ENCODE measurements at places on chromosomes 3 and 15.

GRCh38 chr15:75751891-75752290, 39.2 kb upstream of the CSPG4 start:
- no peak for DNase-seq

DNA sequence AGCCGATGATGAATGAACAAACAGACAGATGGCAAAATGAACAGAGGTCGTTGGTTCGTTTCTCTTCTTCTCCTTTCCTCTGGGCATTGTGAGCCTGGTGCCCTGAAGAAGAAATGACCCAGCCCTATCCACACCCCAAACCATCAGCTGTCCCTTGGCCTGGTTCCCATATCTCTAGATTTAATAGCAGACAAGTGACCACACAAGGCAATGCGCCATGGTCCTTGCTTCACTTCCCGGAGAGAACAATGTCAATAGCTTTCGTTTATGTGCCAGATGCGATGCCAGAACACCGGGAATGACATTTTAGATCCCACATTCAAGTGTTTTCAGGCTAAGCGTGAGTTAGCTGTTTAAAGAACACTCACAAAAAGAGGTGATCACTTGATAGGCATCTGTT, 17.7 kb downstream of the POC1A start:
- DNase-seq = no peak

- DNase-seq = no peak
Measured at GRCh38 chr3:158107605-158108444, 1.6 kb upstream of the SHOX2 start.

DNA sequence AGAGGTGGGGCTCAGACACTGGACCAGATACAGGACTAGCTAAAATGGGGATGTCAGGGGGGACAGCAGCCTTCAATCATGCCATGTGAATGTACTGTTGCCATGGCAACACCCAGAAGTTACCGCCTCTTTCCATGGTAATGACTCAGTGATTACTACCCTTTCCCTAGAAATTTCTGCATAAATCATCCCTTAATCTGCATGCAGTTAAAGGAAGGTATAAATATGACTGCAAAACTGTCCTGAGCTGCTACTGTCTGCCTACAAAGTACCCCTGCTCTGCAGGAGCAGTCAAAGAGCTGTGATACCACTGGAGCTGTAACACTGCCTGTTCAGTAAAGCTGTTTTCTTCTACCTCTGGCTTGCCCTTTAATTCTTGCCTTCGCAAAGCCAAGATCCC, 168.2 kb downstream of the PEAK1 start:
- DNase-seq = no peak

DNA sequence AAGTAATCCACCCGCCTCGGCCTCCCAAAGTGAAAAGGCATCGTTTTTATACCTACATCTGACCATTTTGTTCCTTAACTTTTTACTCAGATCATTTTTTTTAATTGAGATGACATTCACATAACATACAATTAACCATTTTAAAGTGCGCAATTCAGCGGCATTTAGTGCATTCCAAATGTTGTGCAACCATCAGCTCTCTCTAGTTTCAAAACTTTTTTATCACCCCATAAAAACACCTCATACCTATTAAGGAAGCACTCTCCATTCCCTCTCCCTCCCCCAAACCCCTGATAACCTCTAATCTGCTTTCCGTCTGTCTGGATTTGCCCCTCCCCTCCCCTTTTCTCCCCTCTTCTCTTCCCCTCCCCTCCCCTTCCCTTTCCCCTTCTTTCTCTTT, 310.1 kb downstream of the UACA start:
- DNase-seq = no peak

- DNase-seq = no peak
Measured at GRCh38 chr3:105413343-105413887, 46.7 kb downstream of the ALCAM start.

- no peak for DNase-seq
Measured at GRCh38 chr15:52181938-52182780, 9.0 kb downstream of the GNB5 start.

- DNase-seq = no peak
Measured at GRCh38 chr3:191336833-191337232, 6.5 kb upstream of the UTS2B start.

DNA sequence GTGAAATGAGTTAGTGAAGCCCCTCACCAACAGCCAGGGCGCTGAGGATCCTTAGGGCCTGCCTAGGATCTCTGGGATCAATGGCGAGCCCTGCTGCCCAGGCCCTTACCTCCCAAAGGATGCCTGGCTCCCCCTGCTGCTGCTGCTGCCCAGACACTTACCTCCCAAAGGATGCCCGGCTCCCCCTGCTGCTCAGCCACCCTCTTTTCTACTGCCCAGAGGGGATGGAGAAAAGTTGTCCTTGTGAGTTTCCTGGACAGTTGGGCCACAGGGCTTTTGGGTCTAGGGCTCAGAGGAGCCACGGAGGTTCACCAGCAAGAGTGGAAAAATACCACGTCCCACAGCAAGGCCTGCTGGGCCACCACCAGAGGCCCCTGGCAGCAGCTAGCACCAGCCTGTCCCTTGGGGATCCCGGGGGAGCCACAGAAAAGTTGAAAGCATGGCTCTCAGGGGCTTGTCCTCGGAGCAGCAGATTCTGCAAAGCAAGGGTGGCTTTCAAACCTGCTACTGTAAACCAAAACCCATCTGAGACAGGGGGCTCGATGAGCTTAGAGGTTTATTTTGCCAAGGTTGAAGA, 59.4 kb downstream of the SLC6A6 start:
- peak; percentile 21 for DNase-seq

- no peak for DNase-seq
Measured at GRCh38 chr3:60364475-60364874, 886.8 kb downstream of the FHIT start.

GRCh38 chr15:44595656-44596510, 58.9 kb downstream of the EIF3J start:
- DNase-seq = no peak

DNA sequence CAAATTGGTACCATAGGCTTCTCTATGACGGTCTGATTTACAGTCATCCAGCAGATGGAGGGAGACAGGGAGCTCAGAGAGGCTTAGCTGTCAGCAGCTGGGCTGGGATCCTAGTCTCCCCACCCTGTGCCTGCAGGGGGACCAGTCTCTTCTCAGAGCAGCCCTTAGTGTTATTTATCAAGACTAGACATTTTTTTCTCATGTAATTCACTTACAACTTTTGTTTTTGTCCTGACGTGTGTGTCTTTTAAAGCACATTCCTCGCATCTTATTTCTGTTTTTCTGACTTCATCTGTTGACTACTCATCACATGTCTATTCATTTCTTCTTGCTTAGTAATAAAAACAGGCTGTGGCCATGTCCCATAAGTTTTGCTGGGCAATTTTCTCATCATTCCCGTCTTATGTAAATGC, 116.1 kb downstream of the KLF13 start:
- no peak for DNase-seq

DNA sequence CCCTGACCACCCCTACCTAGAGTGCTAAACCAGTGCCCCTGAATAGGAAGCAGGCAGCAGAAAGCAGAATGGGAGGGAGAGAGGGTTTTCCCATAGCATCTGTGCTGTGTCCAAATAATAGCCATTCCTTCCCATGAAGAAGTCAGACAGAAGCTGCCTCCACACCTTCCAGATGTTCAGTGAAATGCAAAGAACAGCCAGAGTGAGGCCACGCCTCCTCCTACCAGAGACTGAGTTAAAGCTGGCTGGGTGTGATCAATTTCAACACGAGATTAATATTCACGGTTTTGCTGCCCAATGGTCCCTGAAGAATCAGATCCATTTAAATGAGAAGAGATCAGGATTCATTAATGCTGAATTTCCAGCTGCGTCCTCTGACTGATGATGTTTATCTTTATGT, 111.8 kb downstream of the SRGAP3 start:
- DNase-seq = no peak

- no peak for DNase-seq
Measured at GRCh38 chr15:50017522-50017921, 101.5 kb downstream of the ATP8B4 start.

- DNase-seq = no peak
Measured at GRCh38 chr3:47225310-47225906, 57.2 kb downstream of the KIF9 start.

GRCh38 chr15:40128766-40129660, 20.3 kb upstream of the BMF start:
- peak; percentile 21 for DNase-seq

GRCh38 chr3:132421832-132422231, 4.5 kb downstream of the DNAJC13 start:
- no peak for DNase-seq

DNA sequence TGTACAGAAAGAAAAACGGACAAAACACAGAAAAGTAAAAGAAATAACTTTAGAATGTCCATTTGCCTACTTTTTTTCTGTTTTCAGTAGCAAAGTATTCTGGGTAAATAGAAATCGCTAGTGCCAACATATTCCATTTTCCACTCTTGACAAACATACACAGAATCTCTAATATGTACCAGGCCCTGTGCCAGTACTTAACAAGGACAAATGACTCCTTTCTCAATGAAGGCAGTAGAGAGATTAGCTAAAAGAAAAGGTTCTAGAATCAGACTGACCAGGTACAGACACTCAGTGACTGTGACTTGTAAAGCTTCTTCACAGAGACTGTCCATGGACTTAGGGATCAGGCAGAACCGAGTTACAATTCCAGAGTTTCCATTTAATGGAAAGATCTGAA, 165.8 kb upstream of the STAC start:
- DNase-seq = no peak

DNA sequence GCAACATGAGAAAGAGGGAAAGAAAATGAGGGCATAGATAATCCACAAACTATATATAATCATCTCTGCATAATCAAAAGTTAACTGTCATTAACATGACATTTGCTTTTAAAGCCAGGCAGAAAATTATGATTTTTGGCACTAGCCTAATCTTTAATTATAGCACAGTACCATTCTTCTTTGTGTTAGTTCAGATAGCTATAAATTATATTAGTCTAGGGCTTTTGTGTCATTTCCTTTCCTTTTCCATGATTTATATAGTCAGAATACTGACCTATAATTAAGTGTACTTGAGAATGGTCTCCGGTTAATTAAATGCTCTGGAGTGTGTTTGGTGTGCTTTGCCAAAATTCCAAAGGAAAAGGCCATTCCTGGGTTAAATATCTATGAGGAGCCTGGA, 441.9 kb upstream of the THRB start:
- DNase-seq = no peak

- DNase-seq = no peak
Measured at GRCh38 chr15:47548231-47548630, 169.1 kb upstream of the SEMA6D start.

DNA sequence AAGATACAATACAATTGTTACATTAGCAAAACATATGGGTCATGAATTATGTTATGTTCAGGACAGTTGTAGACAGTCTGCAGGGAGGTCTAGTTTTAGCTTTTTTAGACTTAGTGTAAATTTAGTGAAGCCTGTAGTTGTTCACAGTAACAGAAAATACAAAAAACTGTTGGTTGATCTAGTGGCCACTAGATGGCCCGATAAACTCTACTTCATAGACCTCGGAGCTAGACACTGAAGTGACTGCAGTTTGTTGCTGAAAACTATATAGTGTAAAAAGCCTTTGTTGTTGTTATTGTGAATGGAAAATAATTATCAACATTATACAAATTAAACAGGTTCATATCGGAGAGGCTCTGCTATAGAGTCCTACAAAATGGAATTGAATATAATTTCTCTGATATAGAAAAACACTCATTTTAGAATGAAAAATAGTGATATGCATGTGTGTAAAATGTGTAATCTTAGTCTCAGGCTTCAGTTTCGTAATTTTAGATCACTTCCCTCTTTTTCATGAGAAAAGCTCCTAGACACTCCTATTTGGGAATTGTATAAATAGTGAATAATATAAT, 18.3 kb downstream of the MAGEL2 start:
- no peak for DNase-seq

DNA sequence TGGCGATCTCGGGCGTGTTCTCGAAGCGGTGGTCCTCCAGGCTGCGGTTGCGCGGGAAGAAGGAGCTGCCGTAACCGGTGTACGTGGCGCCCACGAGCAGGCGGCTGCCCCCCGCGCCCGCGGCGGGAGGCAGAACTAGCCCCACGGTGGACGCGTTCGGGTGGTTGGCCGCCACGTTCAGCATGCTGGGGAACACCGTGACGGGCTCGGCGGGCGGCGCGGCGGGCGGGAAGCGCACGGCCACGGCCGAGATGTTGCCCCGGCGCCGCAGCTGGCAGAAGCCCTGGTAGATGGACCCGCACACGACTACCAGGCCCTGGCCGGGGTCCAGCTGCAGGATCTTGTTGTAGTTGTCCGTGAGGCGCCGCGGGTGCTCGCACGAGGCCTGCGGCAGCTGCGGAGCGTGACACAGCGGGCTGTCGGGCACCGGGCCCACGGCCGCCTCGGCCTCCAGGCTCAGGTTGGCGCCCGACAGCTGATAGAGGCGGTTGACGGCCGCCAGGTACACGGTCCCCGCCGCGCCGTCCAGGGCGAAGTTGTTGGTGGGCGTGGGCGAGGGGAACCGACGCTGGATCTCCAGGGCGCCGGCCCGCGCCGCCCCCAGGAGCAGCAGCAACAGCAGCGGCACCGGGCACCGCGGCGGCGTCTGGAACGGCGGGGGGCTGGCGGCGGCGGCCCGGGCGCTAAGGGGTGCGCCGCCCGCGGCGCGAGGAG, 397 bp downstream of the PLXND1 start:
- DNase-seq = no peak

- no peak for DNase-seq
Measured at GRCh38 chr3:8954938-8955763, 8.1 kb downstream of the RAD18 start.

DNA sequence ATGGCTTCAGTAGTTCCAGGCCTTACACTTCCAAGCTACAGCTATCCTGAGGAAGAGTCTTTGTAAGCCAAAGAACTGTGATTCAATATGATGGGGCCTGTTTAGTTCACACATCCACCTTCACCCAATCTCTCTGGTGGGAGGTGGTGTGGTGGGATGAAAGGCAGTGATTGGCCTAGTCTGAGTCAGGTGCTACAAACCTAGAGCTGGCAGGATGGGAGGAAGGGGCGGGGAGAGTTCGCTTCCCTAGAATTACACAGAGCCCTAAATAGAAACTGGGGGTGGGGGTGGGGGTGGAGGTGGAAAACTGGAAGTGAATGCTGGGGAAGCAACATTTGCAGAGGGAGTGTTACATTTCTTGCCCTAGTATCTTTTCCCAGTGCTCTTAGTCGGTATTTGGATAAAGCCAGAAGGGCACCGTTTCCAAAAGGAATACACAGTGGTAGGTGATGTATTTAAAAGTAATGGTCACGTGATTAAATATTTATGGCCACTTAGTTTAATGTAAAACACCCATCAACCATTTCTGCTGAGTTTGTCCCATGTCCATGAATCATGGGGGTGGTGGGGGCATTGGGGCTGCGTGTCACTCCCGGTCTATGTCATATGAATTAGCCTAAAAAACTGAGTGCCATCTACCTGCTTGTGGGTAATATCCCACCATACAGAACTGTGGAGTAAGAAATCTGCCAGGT, 247.6 kb upstream of the PROK2 start:
- no peak for DNase-seq

DNA sequence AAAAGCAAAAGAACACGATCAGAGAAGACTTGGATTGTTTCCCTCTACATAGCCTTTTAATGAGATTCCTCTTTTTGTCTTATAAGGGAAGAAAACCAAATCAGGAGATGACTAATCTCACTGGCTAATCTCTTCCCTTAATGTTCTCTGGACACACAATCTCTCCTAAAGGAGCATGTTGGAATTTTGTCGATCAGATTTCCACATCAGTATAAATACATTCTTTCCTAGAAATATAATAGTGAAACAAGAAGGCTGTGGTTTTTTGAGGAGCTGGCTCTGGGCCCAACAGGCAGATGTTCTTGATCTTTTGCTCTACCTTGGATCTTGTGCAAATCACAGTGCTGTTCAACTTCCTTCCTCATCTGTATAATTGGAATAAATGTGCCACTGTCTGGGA, 94.0 kb downstream of the GTPBP8 start:
- no peak for DNase-seq
